ENCODE measurements at places on chromosomes 2 and 18.

- DNase-seq, result no peak
Observed at GRCh38 chr2:42359304-42359964, 1.6 kb downstream of the COX7A2L start.

DNA sequence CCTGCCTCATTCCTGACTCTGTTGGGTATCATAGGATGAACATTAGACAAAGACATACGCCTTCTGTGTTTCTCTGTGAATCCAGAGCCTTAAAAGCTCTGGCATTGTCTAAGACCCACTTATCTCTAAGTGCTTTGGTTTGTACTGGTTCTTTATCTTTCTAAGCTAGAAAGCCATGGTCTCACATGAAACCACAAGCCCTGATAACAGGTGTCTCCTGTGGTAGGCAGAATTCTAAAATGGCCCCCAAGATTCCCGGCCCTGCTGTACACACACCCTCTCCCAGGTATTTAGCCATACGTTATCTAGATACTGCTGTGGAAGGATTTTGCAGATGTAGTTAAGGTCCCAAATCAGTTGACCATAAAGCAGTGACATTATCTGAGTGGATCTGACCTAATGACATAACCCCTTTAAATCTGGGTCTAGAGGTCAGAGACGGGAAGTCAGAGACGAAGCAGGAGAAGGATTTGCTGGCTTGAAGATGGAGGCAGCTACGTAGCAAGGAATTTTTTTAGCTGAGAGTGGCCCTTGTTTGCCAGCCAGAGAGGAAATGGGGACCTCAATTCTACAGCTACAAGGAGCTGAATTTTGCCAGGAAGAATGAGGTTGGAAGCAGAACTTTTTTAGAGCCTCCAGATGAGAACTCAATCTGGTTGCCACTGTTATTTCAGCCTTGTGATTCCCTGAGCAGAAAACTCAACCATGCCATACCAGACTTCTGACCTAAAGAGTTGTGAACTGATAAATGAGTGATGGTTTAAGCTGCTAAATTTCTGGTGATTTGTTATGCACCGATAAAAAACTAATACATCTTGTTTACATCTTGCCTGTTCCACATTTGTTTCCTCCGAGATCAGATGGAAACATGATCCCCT lies 186.7 kb downstream of the CAMKMT start:
- no peak for DNase-seq

DNA sequence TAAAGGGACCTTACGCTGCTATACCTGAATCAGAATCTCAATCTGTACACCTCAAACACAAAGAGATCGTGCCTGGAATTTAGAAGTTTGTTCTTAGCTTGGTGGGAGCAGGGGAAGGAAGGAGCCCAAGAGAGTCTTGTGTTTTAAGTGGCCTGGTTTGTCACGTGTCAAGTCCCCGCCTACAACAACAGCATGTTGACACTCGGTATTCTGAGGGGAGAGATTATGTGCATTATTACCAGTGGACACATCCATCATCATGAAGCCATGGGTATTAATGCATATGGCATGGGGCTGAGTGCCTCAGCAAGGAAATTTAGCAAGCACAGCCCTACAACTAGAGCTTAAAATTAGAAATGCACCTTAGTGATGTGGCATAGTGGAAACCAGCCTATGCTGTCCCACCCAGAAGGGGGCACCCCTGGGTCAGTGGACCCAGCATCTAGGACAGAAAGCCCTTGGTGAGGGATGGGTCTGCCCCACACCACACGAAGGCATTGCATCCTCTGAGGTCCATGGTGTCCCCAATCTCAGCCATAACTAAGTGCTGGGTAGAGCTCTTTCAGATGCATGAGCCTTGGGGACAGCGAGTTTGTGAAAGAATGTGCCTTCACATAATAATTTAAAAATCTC lies 138.7 kb downstream of the MGAT5 start:
- DNase-seq, result no peak

GRCh38 chr2:173676647-173677046 lies 288.5 kb downstream of the SP3 start:
- DNase-seq, result no peak

DNA sequence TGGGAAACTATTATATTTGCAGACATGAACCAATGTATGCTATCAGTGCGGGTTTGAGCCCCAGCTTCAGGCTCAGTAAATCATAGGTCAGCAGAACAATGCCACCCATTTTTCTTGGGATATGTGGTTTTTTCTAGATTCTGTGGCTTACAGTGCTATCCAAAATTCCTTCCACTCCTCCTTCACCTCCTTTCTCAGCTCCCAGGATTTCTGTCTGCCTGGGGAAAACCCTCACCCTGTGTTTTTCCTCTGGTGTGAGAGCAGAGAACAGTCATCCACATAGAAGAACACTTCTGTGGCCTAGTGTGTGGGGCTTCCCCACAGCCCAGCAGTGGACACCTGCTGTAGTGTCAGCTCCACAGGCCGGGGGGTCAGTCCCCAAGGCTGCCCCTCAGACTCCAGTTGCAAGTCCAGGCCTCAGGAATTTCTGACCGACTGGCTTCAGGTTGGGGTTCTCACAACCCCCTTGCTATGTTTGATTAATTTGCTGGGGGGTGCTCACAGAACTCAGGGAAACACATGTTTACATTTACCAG lies 238.2 kb downstream of the LDLRAD4 start:
- DNase-seq, result no peak

GRCh38 chr2:112026509-112026908 lies 28.6 kb upstream of the TMEM87B start:
- no peak for DNase-seq

- DNase-seq, result no peak
Observed at GRCh38 chr2:69997015-69997830, 35.8 kb upstream of the ASPRV1 start.

- no peak for DNase-seq
Observed at GRCh38 chr2:32360416-32360815, 3.6 kb downstream of the BIRC6 start.

DNA sequence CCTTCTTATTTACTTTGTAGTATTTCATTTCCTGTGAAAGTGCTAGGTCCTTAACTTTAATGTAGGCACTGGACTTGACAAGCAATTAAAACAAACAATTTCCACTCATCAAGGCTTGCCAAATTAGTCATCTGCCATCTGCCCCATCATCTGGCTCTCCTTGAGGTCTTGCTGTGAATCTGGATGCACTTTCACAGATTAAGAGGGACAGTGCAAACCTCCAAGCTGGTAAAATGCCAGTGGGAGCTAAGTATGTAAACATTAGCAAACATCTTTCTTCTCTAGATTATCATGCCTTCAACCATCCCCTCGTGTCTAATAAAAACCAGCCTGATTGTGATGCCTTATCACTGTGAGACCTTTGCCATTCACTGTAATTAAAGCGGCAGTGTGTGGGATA lies 402.9 kb downstream of the ERBB4 start:
- DNase-seq, result no peak

- no peak for DNase-seq
Observed at GRCh38 chr2:30230497-30231211, 680 bp upstream of the LBH start.

- no peak for DNase-seq
Observed at GRCh38 chr2:195450552-195451113, 206.4 kb upstream of the SLC39A10 start.

GRCh38 chr18:44870631-44871502 lies 190.2 kb downstream of the SETBP1 start:
- DNase-seq, result no peak

DNA sequence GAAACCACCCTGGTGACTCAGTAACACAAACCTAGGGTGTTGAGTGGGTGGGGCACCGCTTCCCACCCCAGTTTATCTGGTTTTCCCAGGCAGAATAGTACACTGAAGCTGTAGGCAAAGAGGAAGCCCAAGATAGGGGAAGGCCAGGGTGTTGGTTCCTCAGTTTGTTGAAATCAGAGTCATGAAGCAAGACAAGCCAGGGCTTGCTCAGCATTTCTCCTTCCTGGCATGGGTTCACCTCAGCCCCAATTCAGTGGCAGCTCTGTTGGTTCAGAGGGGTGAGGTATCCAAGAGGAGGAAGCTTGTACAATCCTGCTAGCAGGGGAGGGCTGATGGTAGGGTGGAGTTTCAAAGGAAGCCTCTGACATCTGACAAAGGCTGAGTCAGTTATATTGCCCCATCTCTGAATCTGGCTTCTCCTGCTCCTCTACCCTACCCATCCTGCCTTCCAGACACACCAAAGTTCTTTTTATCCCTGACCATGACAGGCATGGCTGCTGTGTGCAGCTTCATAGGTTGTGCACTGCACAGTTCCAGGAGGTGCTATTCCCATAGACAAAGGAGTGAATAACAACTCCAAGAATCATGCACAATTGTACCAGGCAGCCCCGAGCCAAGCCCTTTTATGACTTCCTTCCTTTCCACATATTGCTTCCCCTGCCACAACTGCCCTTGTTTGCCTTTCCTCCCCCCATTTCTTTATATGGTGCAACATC lies 24.9 kb upstream of the RAB10 start:
- no peak for DNase-seq

GRCh38 chr2:59206361-59206760 lies 965.2 kb upstream of the FANCL start:
- DNase-seq, result no peak

GRCh38 chr18:12928641-12929040 lies 19.2 kb upstream of the SEH1L start:
- DNase-seq, result no peak

- DNase-seq, result no peak
Observed at GRCh38 chr18:57780706-57781347, 22.3 kb downstream of the ATP8B1 start.

DNA sequence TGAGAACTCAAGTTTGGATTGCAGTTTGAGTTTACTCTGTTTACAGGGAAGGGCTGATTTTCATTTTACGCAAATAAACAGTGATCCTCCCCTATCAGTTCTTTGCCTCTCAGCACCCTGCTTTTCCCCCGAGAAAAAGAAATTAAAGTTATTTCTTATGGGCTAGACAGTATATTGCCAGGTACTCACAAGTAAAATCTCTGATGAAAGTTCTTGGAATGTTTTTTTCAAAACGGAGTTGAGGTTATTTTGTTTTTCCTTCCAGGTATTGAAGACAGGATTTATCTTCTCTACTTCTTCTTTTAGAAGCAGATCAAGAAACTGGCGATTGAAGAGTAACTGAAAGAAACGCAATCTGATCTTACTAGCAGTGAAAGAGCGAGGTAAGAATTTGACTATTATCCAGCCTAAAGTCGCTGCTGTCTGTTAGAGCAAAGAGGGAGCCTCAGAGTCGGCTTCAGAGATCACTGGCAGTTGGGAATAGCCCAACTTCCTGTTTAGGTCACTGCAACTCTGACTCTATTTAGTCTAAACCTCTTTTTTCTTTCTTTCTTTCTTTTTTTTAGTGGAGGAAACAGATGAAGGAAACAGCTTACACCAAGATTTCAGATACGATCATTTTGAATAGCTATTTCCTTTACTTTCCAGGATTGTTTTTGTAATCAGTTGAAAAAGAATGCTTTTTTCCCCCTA lies at the start of gene TFPI:
Gene TFPI, minus strand, starts transcription at position 425 of the 693 bp plus-strand sequence. CDS start 50,667 bp downstream, outside the sequence.
- DNase-seq, result no peak

DNA sequence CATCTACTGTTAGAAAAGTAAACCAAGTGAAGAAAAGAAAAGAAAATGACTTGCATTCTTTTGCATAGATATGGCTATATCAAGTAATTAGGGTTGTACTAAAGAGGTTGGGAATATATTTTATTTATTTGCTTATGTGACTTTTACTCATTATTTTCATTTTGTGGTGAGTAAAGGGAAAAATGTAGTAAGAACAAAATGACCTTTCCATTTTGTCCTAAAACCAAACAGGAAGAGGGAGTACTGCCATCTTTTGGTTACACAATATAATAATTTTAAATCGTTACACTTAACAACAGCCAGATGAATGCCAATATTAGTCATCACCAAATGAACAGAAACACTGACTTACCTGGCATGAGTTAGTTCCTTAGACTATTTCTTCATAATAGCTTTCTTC lies 47.3 kb upstream of the NDUFV2 start:
- DNase-seq, result no peak

DNA sequence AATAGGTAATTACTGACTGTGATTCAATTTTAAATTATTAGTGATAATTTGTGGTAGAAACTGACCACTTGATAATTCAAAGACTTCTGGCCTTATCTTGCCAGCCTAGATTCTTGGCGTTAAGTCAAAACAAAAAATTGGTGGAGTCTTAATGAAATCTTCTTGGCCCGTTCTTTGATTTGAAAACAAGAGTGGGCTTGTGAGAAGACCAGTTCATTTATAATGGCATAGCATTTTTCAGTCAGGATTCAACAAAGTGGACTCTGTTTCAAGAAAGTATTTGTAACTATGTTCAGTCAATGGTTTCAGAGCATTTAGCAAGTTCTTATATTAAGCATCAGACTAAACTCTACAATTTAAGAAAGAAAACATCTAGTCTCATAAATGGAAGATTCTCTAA lies 26.0 kb downstream of the ITGA4 start:
- no peak for DNase-seq

- DNase-seq, result no peak
Observed at GRCh38 chr2:226747288-226747687, 52.3 kb downstream of the IRS1 start.

GRCh38 chr2:240931319-240931949 lies 25.3 kb downstream of the CROCC2 start:
- DNase-seq, result no peak

GRCh38 chr2:128438586-128438985 lies 119.9 kb upstream of the HS6ST1 start:
- DNase-seq, result no peak

DNA sequence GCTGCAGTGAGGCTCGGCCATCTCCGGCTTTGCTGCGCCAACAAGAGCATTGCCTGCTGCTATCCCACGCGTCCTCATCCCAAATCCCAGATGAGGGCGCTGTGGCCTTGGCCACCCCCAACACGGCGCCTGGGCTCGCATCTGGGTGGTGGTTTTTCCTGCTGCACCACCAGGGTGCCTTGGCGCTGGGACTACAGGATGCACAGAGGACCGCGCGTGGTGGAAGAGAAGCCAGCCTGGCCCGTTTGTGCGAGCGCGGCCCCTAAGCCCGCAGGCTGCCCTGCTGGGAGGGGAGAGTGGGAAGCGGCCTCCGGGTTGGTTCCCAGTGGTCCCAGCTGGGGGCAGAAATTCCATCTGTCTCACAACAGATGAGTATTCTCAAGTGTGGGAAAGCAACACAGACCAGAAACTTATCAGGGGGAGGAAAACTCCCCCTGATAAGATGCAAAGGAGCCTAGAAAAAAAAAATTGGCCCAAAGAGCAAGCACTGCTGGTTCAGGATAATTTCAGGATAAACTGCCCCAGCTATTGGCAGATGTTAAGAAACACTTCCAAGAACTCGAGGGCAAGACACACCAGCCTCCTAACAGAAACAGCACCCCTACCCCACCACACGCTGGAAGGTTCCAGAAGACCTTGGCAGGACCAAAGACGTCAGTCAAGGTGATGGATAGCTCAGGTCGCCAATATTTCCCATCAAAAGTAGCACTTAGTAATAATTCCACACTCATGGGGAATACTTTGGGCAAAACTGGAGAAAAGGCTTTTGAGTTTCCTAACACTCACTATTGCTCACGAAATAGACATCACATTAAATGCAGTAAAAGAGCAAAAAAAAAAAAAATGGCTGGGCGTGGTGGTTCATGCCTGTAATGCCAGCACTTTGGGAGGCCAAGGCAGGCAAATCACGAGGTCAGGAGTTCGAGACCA lies 152.1 kb downstream of the PXDN start:
- no peak for DNase-seq

Measured in activated CD8-positive, alpha-beta memory T cell treated with anti-CD3 and anti-CD28 coated beads for 48 hours (primary cell).